ENCODE measurements at places on chromosomes 16 and 17.

GRCh38 chr17:7476494-7476893 is 2.9 kb downstream of the ZBTB4 start:
- DNase-seq: no peak

- DNase-seq: no peak
Measured at GRCh38 chr16:10827691-10828341, 9.2 kb upstream of the TVP23A start.

GRCh38 chr17:12549499-12550041 is 116.1 kb upstream of the MYOCD start:
- no peak for DNase-seq

DNA sequence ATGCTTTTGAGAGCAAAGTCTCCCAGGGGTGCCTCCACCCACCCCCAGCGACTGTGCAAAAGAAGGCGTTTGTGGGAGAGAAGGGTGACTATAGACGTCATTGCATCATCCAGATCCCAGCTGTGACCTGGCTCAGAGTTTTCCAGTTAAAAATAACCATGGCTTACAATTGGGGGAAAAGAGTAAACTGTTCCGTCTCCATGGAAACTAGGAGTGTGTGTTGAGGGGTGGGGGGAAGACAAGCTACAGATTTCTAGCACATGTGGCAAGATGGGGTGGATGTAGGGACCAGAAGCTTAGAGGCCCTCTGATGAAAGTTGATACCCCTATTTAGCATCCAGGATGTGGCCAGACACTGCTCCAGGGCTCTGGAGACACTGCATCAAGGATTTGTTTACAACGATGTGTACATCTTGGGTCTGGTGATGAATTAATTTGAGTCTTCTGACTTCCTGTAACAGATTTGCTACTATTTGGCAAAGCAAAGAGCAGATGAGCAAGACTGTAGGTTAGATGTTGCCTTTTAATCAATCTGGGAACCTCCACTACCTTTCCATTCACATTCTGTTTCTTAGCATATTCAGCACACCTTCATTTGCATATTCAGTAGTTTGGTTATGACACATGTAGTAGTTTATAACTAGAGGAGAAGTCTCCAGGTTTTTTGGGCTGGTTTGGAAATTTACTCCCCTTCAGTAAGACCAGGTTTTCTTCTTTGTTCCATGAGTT is 6.2 kb upstream of the DUSP14 start:
- DNase-seq: no peak

GRCh38 chr17:7403727-7403976 is 245 bp downstream of the TMEM256 start:
- DNase-seq: no peak

DNA sequence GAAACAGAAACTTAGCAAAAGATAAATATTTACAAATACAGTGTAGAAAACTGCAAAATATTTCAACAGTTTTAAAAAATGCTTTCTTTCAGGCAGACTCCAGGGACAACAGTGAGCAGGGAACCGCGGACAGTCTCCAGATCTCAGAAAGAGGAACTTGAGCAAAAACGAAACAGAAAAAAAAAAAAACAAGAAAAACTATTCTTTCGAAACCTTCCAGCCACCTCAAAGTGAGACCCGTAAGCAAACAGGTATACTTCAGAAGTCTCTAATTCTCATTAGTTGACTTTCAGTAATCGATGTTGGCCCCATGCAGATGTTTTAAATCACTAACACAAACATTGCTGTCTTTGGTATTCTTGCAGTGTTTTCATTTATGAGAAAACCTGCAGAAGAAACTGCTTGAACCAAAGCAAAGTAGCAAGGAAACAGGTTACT is 15.7 kb upstream of the CCL1 start:
- no peak for DNase-seq

DNA sequence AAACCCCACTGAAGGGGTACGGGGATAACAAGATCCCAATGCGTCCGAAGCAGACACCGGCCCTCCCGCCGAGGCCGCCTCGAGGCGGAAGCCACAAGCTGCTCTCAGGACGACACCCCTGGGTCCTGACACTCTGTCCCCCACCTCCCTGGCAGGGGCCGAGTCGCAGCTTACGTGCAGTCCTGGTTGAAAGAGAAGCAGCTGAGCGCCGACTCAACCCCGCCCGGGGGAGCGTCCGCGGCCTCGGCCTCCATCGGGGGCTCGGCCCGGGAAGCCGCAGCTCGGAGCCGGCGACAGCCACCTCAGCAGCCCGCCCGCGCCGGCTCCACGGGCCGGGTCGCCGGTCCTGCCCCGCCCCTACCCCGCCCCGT is at the start of gene WIPI1:
TSS of gene WIPI1 (minus strand) at position 329 of the 371 bp plus-strand sequence. CDS start at position 254, 75 bp downstream.
- no peak for DNase-seq

GRCh38 chr17:50270435-50271362 is 3.6 kb upstream of the TMEM92 start:
- DNase-seq: no peak

- DNase-seq: no peak
Measured at GRCh38 chr17:37698132-37698910, 46.5 kb downstream of the HNF1B start.

- no peak for DNase-seq
Measured at GRCh38 chr16:26371349-26371869, 679.6 kb downstream of the HS3ST4 start.

DNA sequence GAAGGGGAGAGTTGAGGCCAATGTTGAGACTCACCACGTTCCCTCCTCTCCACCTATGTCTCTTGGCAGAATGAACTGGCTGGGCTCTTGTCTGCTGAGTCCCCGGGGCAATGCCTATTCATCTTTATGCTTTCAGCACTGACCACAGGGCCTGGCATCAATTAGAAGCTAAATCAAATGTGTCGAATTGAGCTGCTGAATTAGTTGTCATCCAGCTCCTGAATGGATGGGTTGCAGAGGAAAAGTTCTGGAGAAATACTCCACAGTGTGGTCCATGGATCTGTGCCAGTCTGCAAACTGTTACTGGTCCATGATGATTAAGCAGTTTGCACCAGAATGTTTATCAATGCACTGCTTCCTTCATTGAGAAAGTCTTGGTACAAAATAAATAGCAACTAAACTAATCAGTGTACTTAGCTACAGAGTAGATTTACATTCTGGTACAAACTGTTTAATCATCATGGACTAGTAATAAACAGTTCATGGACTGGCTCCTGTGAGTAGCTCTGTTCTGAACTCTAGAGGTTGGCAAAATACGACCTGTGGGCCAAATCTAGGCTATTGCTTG is 4.6 kb downstream of the CNGB1 start:
- no peak for DNase-seq

GRCh38 chr16:22670551-22671041 is 143.4 kb upstream of the HS3ST2 start:
- peak; percentile 55 for DNase-seq

- DNase-seq: peak; percentile 27
Measured at GRCh38 chr17:28811651-28812090, 30.9 kb downstream of the FAM222B start.

- DNase-seq: no peak
Measured at GRCh38 chr16:56938664-56939513, 6.9 kb downstream of the HERPUD1 start.

DNA sequence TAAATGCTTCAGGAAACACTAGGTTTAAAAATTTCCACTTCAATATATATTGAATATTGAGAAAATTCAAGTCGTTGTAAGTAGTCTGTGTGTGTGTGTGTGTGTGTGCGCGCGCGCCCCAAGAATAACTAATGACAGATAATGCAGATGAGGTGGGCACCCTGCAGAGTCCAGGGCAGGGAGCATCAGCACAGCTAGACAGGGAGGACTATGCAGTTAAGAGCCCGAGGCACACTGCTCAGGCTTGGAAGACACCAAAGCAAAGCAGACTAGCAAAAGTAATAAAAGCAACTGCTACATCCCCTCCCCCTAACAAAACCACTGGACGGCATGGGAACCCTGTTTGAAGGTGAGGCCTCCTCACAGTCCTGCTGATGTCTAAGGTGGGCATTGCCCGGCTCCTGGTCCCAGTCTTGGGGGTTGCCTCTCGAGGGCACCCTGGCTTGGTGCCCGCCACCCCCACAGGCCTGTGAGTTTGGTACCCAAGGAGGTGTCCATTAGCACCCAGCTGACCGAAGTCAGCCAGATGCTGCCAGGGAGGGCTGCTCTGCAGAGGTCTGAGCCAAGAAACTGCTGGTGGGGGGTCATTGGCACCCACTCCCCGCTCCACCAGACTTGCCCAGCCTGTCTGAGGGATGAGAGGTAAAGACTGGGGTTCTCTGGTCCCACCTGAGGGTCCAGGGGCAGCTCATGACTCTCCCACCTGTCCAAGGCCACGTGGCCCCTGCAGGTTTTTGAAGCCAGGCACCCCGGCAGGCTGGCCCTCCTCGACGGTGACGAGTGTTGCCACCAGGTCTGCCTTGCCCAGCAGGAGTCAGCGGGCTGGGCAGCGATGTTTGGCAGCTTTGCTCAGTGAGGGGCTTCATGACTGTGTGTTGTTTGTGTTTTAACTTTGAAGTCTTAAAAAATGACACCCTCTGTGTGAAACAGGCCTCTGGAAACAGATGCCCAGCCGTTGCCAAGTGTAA is 18.7 kb downstream of the LRRC75A start:
- DNase-seq: no peak

- no peak for DNase-seq
Measured at GRCh38 chr17:77489239-77489892, 348.6 kb downstream of the SEC14L1 start.

DNA sequence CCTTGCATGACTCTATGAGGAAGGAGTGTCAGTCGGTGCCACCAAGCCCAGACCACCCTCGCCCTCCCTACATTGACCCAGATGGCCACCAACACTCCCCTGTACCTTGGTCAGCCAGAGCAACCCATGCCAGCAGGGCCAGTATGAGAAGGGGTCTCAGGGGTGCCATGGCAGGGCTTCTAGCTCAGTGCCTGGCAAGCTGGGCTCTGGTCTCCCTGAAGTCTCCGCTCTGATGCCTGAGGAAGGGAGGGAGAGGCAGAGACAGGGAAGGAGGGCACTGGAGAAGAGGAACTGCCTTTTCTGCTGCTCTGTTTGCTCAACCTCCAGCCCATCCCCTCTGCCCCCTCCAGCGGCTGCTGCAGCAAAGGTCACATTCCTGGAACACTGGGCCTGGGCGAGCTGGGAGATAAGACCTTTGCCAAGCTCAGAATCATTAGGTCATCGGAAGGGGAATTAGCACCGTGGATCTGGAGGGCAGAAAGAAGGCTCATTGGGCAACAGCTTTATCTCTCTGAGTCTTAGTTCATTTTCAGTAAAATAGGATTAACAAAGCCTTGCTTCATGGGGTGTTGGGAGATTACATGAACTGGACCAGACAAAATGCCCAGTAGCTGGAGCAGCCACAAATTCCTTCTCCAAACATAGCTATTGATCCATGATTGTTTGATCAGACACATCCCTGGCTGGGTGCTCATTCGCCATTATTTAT is at the start of gene VTN:
TSS of gene VTN (minus strand) at position 273 of the 709 bp plus-strand sequence. CDS start at position 169, 104 bp downstream.
- no peak for DNase-seq

DNA sequence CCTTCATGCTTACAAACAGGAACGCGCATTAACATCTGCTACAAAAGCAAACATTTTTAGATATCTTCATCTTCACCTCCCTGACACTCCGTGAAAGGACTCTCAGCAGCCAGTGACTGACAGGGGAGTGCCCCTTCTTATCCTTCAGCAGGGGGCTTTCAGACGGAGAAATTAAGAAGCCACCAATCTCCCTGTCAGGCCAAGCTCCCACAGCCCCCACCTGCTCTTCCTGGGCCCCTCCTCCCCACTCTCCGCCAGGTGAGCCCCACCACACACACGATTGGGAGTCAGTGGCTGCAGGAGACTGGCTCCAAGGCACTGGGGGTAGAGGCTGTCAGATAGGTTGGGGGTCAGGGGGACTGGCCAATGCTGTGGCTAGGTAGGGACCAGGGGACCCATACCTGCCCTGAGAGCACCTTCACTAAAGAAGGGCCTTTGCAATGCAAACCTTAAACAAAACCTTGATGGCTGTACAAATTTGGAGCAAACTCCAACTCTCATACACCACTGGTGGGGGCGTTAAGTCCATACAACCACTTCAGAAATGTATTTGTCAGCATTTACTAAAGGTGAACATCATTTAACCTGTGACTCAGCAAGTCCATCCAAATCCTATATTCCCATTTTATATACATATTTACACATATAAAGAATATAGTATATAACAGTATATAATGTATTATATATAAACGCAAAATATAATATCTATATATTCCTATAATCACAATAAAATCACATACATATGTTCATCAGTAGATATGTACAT is 232.2 kb downstream of the ZNF423 start:
- no peak for DNase-seq

- no peak for DNase-seq
Measured at GRCh38 chr17:21288571-21289017, 4.1 kb downstream of the MAP2K3 start.

GRCh38 chr17:74334393-74335039 is 8.5 kb downstream of the KIF19 start:
- no peak for DNase-seq
